NAMALWA (cell line): ENCODE measurements at places on chromosomes 1 and 21.
A peak's percentile ranks its signal among the peaks of the same experiment; 100 is the strongest.

GRCh38 chr1:160607011-160607671, 27.8 kb upstream of the CD84 start:
- peak; percentile 96 for DNase-seq

GRCh38 chr1:215243345-215244054, 161.0 kb downstream of the KCNK2 start:
- no peak for DNase-seq

GRCh38 chr1:119947468-119947867, 51.2 kb upstream of the ADAM30 start:
- DNase-seq, result no peak

DNA sequence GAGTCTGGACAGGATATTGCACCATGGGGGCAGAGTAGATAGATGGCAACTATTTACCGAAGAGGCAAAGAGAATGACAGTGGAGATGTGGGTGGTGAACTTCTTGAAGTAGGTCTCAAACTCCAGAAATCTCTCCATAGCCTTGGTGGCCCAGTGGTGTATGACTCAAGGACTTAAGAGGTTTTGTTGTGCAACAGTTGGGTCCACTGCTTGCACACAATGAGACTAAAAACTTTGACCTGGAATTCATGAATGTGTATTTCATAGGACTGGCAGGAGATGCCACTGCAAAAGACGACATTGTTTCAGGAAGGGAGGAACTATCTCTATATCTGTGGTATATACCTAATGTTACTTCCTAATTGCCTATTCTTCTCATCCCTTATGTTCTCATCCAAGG, 75.9 kb downstream of the ZSCAN20 start:
- DNase-seq, result no peak

GRCh38 chr1:29319300-29320110, 83.2 kb downstream of the PTPRU start:
- no peak for DNase-seq

- no peak for DNase-seq
Measured at GRCh38 chr1:203926025-203926540, 64.7 kb downstream of the SNRPE start.

- no peak for DNase-seq
Measured at GRCh38 chr1:105368446-105368845, 1618.7 kb downstream of the AMY1C start.
